Cerebellar nuclear complex (tissue), 1 donor: ENCODE measurements at places on chromosomes 4 and X.

DNA sequence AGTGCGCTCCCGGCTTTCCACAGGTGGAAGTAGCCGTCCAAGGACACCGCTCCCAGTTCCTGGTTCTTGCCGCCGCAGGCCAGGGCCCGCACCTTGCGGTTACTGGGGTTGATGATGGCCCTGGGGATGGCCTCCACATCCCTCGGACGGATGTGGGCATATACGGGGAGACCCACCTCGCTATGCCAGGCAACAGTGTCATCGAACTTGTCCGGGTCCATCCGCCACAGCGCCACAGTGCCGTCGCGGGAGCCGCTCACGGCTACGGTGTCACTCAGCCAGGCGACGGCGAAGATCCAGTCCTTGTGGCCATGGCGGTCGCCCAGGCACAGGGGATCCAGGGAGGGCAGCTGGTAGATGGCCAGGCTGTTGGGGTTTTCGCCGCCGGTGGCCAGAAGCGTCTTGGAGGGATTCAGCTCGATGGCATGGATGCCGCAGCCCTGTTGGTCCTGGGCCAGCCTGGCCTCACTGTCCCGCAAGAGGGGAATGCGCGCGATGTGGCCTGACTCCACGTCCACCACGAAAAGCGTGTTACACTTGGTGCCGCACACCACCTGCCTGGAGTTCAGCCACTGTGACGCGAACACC is 795 bp downstream of the DCAF12L1 start:
- DNase-seq = no peak

- no peak for DNase-seq
These were observed 137.1 kb downstream of the MID1 start for GRCh38 chrX:10483191-10483831.

DNA sequence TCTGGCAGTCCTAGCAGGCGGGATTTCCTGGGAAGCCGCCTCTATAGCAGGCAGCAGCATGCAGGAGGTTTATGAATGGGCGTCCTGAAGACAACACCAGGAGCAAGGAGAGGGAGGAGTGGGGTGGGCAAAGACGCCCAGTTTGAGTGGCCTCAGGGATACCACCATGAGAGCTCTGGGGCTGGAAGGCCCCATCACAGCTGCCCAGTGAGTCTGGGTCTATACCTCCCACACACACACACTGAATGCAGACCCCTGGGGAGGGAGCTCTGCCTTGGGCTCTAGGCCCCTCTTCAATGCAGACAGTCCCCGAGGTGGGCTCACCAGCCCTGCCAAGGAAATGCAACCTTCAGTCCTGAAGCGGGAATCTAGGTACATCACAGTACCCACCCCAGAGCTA is 98.6 kb downstream of the AFAP1 start:
- DNase-seq = no peak

- DNase-seq = no peak
These were observed 34.6 kb downstream of the F8 start for GRCh38 chrX:154987940-154988339.

DNA sequence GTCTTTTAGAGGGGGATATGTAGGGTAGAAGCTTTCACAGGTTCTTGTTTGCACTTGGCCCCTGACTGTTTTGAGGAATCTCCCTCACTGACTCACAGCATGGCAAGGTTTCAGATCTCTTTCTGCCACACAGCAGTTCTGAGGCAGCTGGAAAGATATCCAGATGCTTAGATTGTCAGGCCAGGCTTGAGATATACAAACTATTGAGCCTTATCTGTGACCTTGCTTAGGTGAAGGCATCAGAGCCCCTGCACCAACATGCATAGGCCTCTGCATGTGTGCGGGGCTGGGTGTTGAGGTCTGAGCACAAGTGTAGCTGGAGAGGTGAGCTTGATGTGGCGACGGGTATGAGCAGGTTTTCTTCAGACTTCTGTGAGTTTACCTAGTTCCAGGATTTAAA is 80.9 kb upstream of the MSANTD1 start:
- DNase-seq = no peak

DNA sequence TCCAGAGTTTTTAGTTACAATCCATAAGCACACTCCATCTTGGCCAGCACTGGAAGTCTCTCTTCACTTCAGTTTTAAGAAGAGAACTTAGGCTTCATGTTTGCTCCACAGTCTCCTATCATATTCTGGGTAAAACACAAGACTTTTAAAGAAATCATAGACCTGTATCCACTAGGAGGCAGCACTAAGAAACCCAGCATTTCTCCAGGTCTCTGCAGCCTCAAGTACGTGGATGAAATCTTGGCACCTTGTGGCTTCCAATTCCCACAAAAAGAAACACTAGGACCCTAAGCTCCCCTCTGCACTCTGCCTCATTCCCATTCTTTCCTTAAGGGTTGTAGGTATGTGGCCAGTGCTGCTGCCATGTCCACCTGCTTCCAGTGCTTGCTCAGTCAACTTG is 367.3 kb upstream of the CASK start:
- DNase-seq = no peak

DNA sequence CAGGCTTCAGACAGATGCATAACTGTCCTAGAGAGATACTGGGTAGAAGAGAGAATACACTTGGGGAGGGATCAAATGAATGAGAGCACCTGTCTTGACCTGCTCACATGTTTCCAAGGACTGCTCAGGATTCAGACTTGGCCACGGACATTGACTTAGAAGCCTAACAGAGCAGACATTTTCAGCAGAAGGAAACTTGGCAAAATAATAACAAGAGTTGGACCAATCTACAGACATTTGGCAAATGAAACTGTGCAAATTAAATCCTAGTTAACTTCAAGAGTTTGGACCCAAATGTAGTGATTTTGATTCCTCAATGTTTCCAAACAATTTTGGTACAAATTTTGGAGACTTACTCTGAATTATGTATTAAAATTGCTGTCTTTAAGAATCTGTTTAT is 223.9 kb downstream of the CAMK2D start:
- DNase-seq = no peak

- no peak for DNase-seq
These were observed 93.8 kb downstream of the INPP4B start for GRCh38 chr4:142752202-142752786.

- no peak for DNase-seq
These were observed 271.1 kb downstream of the DCAF12L2 start for GRCh38 chrX:125894947-125895346.

DNA sequence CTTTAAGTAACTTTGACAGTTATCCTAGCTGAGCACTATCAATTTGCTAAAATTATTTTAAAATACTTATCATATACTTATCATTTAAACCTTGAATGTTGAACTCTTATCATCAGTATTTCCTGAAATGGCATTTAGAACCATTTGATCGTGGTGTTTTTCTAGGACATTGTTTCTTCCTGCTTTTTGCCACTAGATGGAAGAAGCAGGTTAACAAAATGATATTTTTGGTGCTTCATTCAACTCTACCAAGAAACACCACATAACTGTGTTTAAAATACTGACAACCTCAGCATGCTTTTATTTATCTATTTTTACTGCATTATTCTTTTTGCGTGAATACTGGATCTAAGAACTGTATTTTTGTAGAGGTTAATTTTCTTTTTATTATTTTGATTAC is 44.6 kb downstream of the C4orf33 start:
- DNase-seq = no peak

- DNase-seq = no peak
These were observed 251.7 kb upstream of the ANKRD50 start for GRCh38 chr4:124964251-124964650.

GRCh38 chr4:151000747-151001429 is 14.2 kb downstream of the LRBA start:
- no peak for DNase-seq

GRCh38 chr4:23630110-23630509 is 259.7 kb downstream of the PPARGC1A start:
- no peak for DNase-seq

DNA sequence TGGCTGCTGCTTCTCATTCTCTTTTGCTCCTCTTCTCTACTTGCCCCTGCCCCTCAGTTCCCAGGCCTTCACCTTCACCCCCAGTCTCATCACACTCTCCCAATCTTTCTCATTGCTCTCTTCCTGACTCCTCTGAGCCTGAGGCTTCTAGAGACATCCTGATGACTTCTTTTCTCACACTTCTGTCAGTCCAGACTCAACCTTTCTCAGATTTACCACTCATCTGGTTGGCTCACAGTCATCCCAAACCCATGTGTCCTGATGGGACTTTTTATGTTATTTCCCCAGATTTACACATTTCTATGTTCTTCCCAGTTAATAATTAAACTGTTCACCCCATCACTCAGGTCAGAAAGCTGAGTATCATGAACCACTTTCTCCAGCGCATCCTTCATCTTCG is 68.0 kb downstream of the TMA16 start:
- no peak for DNase-seq

GRCh38 chr4:24664956-24665355 is 80.6 kb upstream of the DHX15 start:
- DNase-seq = no peak

GRCh38 chr4:15400981-15401671 is 26.7 kb upstream of the C1QTNF7 start:
- no peak for DNase-seq

DNA sequence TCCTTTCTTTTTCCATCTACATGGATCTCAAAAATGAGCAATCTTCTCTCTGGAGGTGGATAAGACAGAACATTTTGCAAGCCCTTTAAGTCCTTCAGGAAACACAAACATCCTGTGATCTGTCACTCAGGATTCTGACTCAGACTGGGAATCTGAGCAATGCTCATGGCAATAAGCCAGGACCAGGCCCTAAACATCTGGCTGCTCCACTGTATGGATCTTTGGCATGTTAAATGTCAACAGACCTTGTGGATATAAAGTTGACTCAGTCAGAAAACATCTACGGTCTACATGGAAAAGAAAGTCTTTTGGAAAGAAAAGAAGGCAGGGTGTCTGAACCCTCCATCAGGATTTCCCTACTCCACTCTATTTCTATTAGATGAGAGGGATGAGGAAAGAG is 17.8 kb upstream of the CHIC2 start:
- DNase-seq = no peak

GRCh38 chr4:183107891-183108459 is 8.9 kb downstream of the WWC2 start:
- no peak for DNase-seq

DNA sequence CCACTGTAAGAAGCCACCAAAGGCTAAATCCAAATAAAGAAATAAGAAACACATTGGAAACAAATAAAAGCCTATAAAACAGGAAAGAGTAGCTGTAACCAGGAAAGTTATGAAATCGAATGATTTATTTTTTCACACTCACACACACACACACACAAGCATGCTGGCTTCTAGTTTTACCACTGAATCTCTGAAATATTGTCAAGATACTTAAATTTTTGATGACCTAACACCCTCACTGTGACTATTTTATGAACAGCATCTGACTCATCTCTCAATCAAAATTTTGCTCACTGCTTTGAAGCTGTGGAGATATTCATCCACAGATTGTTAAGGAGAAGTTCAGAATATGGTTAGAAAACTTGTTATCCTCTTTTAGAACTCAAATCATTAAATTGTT is 13.9 kb upstream of the GABRB1 start:
- DNase-seq = no peak

DNA sequence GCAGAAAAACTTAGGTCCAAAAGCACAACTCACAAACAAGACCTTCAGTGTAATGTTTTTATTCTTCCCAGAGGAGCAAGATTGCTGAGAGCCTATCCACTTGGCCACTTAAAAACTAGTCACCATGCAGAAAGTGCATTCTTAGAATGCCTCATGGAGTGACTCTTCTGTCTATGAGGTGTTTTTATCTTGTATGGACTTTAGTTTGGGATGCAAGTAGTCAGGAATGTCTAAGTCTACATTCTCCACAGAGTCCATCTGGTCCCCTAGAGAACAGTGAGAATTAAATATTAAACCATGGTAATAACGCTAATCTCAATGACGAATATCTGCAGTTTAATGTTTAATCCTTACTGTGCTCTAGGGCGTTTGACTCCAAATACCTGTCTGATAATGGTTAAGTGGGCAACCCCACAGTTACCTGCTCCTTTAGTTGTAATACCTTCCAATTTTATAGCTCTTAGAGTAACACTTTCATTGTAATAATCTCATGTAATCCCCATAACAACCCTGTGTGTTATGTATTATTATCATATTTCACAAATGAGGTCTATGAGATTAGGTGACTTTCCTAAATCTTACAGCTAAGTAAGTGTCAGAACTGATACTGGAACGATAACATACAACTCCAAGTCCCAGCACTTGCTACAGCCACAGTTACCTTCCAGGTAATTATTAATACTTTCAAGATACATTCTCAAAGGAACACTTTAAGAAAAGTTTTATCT is 235.6 kb upstream of the JADE1 start:
- DNase-seq = no peak

GRCh38 chr4:143559757-143560147 is 46.2 kb downstream of the SMARCA5 start:
- no peak for DNase-seq

DNA sequence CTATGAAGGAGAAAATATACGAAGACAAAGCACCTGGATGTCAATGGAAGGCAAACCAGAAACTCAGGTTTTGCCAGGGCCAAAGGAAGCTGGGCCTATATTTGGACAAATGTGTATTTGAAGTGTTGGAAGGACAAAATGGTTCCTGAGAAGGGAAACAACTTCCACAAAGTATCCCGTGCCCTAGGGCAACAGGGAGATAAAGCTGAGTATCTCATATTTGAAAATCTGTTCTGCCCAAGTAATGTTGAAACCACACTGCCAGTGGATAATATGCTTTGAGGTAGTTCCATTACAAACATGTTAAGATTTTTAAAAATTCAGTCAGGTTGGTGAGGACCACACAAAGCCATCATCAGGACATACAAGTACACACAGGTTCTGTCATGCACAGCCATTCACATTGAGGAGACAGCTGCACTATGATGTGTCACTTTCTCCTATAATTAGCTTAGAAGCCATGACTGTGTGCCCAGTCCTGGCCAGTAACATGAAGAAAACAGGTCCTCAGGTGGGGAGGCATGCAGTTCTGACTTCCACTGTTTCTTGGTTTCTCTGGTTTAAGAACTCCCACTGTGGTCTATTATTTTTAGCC is 116.4 kb downstream of the PWWP3B start:
- DNase-seq = no peak

GRCh38 chrX:53738370-53738906 is 51.9 kb upstream of the HUWE1 start:
- DNase-seq = no peak

DNA sequence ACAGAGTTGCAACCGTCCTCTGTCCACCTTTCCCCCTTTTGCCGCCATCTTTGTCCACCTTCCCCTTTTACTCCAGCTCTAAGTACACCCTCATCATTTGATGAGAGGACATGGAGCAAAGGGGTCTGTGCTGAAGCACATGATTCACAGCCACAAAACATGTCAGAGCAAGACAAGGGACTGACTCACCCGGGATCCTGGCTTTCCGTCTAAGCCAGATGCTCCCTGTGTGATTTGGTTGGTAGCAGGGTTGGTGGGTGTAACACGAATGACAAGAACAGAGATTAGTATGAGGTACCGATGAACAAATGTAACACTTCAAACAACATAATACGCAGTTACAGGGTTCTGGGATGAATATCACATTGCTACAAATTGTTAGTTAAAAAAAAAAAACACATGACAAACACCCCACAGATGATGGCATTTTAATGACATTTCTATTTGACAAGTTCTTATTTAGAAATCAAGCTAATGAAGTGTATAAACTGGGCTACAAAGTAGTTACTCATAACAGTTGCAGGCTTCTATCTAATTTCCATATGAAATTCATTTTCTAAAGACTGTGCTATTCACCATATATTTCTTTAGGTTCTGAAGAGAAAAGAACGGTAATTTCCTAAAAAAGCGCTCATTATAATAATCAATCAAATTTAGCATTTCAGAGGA is 71.4 kb upstream of the ETNPPL start:
- no peak for DNase-seq

GRCh38 chr4:22500831-22501714 is 14.8 kb downstream of the ADGRA3 start:
- no peak for DNase-seq
